ENCODE measurements at places on chromosomes 13 and 19.
A peak's percentile ranks its signal among the peaks of the same experiment; 100 is the strongest.

DNA sequence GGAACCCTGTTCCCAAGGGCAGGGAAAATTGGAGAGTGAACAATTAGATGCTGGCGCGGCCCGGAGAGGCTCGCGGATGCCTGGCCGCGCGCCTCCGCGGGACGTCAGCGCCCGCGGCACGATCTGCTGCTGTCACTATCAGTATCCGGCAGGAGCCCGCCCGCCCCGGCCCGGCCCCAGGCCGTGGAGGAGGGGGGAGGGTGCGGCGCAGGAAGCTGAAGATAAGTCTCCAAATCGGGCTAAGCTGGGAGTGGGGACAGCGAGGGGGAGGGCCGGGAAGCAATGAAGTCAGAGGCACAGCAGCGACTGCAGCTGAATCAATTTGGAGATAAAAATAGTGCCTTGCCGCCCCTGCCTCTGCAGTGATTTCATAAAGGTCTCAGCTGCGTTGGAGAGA lies 441.5 kb upstream of the KLF12 start:
- DNase-seq, result peak; percentile 14

DNA sequence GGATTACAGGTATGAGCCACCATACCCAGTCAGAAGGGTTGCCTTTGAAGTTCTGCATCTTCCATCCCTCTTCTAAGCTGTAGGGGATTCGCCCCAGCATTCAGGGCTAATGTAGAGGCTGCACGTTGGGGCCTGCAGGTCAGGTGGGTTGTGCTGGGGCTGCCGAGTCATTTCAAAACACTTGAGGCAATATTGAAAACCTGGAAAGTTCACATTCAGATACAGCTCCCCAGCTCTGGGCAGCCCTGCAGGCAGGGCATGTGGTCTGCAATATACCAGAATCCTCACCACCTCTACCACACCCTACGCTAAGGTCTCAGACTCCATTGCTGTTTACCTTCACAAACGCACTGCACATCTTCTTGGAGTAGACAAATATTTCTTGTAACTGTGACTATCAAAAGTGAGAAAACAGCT lies 24.6 kb downstream of the CCNE1 start:
- no peak for DNase-seq

- DNase-seq, result no peak
Observed at GRCh38 chr13:103895835-103896531, 829.8 kb upstream of the SLC10A2 start.

- peak; percentile 57 for DNase-seq
Observed at GRCh38 chr19:10238172-10238783, 7.1 kb upstream of the S1PR2 start.

- DNase-seq, result no peak
Observed at GRCh38 chr13:110957931-110958330, 43.1 kb upstream of the ANKRD10 start.

DNA sequence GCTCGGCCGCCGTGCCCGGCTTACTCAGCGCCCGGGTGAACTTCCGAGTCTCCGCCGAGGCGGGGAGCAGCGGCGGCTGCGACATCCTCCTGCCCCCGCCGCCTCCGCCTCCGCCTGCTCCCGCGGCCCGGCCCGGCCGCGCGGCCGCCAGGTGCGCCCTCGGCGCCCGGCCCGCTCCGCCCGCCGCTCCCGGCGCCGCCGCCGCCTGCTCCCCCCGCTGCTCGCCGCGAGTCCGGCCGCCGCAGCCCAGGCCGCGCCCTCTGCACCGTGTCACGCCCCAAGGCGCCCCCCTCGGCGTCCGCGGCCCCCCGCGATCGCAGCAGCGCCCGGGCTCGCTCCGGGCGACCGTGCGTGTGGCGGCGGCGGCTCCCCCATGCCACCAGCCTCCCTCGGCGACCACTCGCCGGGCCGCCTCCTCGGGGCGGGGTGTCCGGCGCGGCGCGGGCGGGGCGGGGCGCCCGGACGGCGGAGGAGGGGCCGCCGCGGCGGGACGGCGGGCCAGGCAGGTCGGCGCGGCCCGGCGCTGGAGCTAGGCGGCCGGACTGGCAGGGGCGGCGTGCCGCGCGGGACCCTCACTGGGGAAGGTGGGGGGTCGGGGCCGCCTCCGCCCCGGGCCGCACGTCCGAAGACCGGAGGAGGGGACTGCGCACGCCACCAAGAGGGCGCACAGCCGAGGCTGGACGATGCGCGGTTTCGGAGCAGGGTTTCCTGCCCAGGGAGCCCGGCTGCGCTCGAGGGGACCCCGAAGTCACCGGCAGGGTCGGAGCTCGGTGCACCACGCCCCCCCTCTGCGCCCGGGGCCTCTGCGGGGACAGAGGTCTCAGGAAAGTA lies 108.6 kb upstream of the DOCK9 start:
- DNase-seq, result peak; percentile 48

DNA sequence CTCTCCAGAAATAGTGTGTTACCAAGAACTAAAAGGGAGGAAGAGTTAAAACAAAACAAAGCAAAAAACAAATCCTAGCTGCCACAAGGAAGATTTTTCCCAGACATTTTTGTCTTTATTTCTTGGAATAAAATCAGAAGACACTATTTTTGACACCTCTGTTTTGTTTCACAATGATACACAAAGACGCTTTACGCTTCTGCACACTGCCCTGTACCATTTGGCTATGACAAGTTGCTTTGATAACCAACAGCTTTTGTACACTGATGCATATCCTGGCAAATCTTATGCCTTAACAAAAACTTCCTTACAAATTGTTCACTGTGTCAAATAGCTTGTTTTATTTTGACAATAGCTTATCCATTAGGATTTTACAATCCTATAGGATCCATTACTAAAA lies 103.5 kb upstream of the RAP2A start:
- DNase-seq, result no peak

GRCh38 chr13:109357751-109358471 lies 428.5 kb downstream of the IRS2 start:
- no peak for DNase-seq

DNA sequence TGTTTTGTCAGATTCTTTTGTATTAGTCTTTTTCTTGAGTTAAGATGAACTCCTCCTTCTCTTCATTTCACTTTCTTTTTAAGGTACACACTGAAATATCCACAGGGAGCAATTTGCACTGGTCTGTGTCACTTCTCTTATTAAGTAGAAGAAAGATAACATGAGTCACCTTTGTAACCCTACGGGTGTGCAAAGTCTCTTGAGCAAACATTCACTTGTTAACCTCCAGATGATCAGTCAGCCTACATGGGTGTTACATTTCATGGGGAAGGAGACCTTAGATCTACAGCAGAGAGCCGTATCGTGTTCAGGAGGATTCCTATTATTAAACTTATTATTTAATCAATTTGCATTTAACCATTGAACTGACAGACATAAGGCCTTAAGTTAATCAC lies 5.1 kb downstream of the ZNF507 start:
- DNase-seq, result no peak

DNA sequence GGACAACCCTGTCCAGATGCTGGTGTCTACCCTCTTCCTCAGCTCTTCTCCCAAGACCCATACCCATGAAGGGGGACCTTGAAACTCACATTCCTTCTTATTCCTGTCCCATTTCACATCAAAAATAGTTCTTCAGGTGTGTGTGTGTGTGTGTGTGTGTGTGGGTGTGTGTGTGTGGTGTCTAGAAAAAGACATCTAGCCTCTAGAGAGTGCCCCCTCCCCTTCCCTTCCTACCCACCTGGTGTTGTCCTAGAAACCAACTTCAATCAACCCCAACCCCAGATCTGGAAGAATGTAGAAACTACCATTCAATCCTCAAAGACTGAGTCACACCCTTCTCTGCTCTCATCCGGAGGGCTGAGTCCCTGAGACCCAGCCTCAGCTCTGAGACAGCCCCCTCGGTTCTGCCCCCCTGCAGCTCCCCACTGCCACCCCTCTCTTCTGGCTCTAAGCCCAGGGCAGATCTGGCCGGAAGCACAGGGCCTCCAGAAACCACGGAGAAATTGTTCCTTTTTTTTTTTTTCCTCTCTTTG lies 3.5 kb downstream of the KCNN4 start:
- peak; percentile 88 for DNase-seq

DNA sequence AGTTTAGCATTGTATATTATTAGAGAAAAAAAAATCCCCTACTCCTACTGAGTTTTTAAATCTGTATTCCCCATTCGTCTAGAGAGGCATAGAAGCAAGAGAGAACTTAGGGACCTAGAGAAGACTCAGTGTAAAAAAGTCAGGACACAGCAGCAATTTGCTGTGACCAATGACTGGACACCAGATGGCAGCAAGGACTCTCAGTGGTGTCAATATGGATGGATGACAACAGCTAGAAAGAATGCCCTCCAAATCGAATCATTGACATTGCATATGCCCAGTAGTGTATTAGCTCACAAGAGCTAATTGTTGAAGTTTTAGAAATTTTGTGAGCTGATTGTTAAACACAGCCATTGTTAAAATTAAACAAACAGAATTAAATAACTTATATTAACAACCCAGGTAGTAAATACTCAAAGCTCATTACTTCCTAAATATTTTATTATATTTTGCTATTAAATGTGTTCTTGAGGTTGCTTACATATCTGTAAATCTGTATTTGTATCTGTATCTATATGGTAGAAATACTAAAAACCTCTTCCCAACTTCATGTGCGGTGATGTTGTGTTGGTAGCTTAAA lies 43.9 kb downstream of the SIAH3 start:
- DNase-seq, result peak; percentile 62

DNA sequence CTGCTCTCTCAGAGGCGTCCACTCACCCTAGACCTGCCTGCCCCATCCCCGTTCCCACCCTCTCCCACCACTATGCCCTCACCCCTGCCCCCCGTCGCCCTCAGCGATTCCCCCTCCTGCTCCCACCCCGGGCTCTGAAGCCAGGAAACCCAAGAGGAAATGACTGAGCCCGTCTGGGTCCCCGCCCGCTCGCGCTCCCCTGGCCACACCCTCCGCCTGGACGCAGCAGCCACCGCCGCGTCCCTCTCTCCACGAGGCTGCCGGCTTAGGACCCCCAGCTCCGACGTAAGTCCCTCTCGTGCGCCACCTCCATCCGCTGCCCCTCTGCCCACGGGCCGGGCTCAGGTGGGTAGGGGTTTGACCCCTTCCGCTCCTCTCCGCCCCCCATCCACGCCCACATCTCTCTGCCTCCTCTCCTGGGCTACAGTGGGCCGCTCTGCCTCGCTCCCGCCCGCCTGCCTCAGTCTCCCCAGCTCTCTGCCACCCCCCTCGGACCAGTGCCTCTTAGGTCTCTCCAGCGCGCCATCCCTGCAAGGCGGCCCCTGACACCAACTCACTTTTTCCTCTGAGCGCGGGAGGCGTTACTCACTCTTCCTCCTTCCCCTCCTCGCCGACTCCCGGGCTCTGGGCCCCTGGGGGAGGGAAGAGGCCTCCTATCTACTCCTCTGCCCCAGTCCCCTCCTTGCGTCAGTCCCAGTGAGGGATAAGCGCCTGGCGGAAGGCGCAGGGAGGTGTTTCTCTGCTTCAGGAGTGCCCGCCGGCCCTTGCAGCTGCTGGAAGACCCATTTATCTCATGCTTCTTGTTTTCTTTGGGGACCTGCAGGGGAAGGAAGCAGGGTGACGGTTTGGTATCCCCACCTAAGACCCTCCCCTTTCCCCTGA lies at the start of gene FXYD5:
Gene FXYD5 (plus strand): TSS at position 211 of the 882 bp plus-strand sequence. CDS start 816 bp downstream, outside the sequence.
- DNase-seq, result peak; percentile 86

DNA sequence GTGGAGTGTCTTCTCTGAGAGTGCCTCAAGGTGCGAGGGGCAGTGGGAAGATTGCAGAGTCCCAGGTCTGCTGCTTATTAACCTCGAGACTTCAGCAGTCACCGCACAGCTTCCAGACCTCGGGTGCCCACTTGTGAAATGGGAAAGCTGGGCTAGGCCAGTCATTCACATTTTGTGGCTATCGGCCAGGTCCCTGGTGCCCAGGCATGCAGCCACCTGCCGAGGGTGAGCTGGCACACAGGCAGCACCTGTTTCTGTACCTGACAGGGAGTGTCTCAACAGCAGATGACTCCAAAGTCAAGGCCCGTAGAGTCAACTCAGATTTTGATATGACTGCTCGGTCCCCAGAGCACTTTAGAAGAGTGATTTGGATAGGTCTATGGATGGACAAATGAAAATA lies 21.9 kb downstream of the UQCRFS1 start:
- DNase-seq, result no peak

- DNase-seq, result no peak
Observed at GRCh38 chr13:112469071-112469745, 93.1 kb downstream of the SPACA7 start.
